HS-27A (cell line): ENCODE measurements at places on chromosomes 3 and 15.

DNA sequence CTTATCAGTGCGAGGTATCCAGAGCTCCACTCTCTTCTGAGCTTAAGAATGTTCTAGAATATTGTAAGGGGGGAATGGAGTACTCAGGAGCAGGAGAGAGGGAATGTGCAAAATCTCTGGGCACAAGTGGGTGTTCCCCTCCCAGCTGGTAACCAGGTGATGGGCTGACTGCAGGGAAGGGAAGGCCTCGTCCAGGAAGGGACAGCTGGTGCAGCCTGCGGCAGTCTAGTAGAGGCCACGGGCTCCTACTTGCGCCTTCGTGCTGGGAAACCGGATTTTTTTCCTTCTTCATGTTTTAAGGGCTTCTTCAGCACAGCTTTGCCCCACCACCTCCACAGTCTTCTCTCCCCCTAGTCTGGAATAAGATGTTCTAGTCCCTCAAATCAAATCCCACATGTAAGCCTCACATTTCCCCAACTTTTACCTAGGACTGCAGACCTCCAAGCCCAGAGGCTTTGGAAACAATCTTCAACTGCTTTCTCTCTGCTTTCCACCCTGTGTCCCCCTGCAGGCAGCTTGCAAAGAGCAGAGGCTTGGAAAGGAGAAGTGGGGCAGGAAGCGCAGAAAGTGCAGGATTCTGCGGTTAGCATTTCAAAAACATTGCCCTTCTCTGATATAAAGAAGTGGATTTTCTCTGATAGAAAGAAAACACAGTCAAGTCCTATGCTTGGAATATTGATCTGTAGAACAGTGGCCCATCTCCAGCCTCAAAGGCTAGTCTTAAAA, 11.9 kb upstream of the CGNL1 start:
- DNase-seq, result no peak

DNA sequence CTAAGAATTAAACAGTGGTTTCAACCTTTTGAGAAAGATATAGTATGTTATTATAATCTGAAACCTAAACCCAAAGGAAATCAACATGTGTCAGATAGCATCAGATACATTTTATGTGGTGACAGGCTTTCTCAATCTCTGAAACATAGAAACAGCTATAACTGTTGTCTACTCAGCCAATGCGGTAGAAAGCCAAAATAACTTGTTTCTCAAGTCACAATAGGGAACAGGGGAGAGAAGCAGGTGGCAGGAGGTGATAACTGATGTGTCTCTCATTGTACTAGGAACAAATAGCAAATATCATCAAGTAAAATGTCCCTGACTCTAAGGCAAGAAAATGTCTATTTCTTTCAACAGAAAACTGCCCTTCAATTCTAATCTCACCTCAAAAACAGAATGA, 38.6 kb downstream of the DENND6A start:
- DNase-seq, result no peak

DNA sequence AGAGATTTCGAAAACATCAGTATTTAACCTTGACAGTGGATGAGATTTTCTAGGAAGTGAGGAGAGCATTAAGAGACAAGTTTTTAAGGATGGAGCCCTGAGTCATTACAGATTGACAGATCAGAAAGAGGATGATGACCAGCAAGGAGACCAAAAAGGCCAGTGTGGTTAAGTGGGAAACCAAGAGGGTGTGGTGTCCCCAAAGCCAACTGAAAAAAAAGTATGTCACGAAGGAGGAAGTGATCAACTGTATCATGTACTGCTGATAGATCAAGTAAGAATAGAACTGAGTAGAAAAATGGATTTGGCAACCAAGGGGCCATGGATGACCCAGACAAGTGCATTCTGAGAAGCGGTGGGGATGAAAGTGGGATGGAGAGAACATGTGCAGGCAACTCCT, 491.8 kb downstream of the FHIT start:
- no peak for DNase-seq

DNA sequence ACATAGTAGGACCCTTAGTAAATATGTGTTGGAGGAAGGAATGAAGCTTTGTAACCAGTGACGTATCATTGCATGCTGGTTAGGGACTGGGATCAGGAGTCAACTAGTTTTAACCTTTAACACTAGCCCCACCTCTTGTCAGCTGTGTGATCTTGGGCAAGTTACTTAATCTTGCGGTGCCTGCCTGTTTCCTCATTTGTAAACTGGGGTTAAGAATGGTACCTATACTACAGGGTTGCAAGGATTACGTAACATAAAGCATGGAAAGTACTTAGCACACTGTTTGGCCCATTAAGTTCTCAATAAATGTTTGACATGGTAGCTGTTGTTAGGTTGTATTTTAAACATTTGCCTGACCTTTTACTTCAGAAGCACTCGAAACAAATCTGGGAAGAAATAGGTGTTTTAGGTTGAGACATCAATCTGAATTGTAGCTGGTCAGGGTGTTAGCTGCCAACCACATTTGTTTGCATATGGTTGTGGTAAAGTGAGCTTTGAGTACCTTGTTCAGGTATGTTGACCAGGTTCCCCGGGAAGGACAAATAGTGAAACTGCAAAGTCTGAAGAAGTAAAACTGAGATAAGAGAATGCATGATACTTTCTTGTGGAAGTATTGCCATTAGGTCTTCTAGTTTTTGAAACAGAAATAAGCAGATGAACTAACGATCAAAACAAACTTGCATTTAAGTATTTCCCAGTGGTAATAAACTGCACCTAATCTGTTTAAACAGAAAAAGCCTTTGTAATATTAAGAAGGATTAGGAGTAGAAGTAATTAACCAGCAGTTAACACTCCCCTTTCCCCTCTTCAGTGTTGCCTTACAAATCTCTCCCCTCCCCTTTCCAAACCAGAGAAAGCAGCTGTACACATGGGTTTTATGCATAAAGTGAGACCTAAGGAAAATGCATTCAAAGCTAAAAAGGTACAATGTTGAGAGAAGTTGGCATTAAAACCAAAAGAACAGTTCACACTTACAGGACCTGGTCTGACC, 25.8 kb upstream of the SCAANT1 start:
- no peak for DNase-seq

DNA sequence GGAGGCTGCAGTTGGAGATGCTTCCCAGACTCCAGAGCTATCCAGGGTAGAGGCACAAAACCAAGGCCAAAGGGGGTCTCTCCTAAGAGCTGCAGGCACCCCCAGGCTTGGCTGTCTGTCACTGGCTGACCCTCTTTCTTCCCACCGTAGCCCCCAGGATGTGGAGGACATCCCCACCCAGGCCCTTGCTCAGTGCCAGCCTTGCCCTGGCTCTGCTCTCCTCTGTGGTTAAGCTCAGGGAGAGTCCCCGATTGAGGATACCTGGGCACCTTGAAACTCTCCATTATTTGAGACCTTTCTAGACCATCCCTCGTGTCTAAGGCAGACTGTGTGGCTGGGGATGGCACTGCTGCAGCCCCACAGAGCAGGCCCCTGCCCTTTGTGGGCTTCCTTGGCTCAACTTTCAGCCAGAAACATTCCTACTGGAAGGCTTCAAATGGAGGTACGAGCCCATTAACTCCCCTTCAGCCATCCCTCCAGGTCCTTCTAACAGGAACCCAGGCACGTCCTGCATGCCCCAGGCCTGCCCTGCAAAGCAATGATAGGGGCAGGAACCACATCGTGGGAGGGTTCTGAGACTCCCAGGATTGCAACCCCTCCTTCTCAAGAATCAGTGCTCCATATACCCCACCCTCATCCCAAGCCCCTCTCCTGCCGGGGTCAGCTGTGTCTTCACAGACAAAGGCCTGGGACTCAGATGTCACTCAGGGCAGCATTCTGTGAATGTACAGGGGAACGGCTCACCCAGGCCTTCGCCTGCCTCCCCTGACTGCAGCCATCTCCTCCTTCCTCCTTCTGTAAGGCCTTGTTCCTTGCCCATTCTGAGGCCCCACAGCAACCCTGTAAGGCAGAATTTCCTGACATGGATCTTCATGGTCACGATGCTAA, 102.9 kb upstream of the ABHD17C start:
- DNase-seq, result no peak

GRCh38 chr3:170714562-170715535, 129.0 kb upstream of the SLC7A14 start:
- no peak for DNase-seq

DNA sequence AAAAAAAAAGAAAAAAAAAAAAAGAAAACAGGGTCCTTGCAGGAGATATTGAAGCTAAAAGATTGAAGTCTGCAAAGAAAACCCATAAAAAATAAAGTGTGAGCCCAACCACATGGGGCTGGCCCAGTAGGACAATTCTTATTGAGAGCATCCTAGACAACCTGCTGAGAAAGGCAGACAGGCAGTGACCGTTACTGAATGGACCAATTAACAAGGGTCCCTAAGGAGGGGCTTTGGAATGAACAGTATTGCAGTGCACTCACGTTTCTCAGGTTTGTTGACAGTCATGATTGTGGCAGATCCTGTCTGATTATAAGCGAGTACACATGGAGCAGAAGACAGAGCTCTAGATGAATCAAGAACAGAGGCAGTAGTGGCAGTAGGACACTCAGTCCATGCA, 168.6 kb downstream of the LSAMP start:
- DNase-seq, result no peak

DNA sequence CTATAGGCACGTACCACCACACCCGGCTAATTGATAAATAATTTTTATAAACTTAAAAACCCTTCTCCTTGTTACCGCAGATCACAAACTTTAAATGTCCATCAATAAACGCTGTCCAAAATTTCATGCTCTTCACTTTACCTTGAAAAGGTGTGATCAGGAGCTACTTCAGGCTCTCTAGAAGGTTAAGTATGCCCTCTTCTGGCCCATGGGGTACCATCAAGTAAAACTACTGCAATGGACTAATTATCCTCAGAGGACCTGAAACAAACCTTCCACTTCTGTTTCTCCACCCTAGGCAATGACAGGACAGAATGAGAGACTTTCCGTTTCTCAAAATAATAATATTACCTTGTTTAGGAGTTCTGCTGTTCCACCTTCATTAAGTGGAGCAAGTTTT, 9.2 kb downstream of the LZTFL1 start:
- no peak for DNase-seq

GRCh38 chr3:127815641-127816605, 6.4 kb downstream of the MGLL start:
- no peak for DNase-seq

DNA sequence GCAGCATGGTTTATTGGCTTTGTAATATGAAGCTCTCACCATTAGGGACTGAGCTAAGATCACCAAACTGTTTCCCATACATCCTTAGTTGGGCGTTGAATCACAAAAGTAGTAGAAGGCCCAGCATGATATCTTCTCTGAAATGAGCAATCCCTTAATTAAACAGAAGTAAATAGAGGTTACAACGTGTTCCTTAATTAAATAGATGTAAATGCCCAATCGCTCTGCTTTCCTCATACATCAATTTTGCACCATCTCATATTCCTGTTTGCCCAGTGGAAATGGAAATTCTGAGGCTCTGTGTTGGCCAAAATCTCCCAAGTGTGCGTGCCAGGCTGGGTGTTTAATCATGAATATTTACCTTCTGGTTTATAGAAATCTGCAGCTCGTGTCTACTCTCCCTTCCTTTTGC, 107.4 kb upstream of the FOXB1 start:
- DNase-seq, result no peak

GRCh38 chr3:9416139-9416780, 18.8 kb downstream of the SETD5 start:
- DNase-seq, result no peak

DNA sequence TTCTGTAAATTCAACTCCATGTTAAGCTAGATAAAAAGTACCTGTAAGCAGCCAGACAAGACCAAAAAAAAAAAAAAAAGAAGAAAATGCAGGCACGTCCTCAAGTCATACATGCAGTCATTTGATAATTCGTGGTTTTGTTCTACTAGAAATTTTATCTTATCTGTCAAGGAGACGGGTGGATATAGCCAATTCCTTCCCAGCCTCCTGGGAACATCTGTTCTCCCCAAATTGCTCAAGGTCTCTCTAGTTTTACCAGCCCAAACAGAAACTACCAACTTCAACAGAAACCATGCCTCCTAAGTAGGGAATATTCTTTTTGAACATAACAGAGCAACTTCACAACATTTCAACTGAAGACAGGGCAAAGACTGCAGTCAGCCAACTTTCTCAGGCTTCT, 19.5 kb downstream of the RYK start:
- DNase-seq, result no peak

- DNase-seq, result peak; percentile 35
Measured at GRCh38 chr15:64067564-64068030, 21.3 kb upstream of the DAPK2 start.
